Tibial nerve (tissue), 4 donors: ENCODE measurements at places on chromosomes 6 and 20.

DNA sequence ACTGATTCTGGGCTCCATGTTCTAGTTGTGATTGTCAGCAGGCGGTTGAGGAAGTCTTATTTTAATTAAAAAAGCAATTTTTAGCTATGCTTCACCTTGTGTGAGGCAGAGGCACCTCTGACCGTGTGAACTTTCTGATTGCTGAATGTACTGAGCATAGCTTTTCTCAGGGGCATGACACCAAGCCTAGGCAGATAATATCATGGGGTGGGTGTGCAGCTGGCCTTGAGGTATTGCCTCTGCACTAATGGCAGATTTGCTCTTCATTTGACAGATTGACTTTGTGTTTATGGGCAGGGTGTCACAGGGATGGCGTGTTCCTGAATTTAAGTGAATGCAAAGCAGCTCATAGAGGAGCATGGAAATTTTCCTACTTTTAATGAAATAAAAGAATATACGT, 19.6 kb downstream of the CTNNBL1 start:
- no peaks in the 10 kb centered on the region for H3K27me3 ChIP-seq
- no peak overlapping the region for H3K27ac ChIP-seq
- peaks cover 16% of the 10 kb centered on the region for H3K4me1 ChIP-seq
- DNase-seq = no peak
- H3K4me3 ChIP-seq = no peak overlapping the region
- no peaks in the 10 kb centered on the region for H3K36me3 ChIP-seq

DNA sequence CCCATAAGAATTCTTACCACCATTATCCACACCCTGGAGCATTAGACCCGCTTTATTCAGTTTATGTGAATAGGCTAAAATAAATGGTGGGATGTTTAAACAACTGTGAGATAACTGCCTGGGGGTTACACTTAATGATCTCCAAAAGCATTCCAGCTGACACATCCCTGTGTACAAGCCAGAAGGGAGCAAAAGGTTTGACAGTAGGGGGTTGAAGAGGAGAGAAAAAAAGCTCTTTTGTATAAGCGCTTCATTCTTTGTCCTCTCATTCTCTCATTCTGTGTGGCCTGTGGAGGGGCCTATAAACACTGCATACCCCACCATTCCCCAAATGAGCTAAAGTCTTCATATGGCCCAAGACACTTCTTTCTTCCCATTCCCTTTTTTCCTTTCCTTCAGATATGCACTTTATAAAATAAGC, 30.8 kb upstream of the COL21A1 start:
- no peak overlapping the region for H3K27ac ChIP-seq
- no peaks in the 10 kb centered on the region for H3K36me3 ChIP-seq
- H3K4me1 ChIP-seq = no peaks in the 10 kb centered on the region
- no peak for DNase-seq
- no peak overlapping the region for H3K4me3 ChIP-seq
- no peaks in the 10 kb centered on the region for H3K27me3 ChIP-seq

- no peak overlapping the region for H3K4me3 ChIP-seq
- no peak overlapping the region for H3K27ac ChIP-seq
- H3K36me3 ChIP-seq = no peaks in the 10 kb centered on the region
- H3K4me1 ChIP-seq = peaks cover 19% of the 10 kb centered on the region
Measured at GRCh38 chr6:15675536-15676220, 12.8 kb upstream of the DTNBP1 start.

DNA sequence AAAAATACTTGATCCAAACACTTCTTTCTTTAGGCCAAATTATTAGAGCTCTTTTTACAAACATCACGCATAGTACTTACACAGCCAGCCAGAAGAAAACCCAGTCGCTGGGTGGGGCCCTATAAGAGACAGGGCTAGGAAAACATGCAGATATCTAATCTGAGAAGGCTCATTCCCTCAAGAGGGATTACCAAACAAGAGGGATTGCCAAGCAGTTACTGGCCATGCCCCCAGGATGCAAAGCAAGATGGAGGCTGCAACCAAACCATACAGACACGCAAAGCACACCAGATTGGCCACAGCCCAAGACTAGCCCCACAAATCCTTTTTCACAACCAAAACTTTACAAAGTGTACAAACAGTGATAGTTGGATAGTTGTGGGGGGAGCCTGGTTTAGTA, 1235.4 kb upstream of the GJE1 start:
- no peaks in the 10 kb centered on the region for H3K27me3 ChIP-seq
- peak overlapping the region; percentile 8 for H3K27ac ChIP-seq
- no peak for DNase-seq
- H3K36me3 ChIP-seq = peaks cover 3% of the 10 kb centered on the region
- no peaks in the 10 kb centered on the region for H3K4me1 ChIP-seq

GRCh38 chr6:104575536-104575935, 284.2 kb downstream of the HACE1 start:
- no peaks in the 10 kb centered on the region for H3K36me3 ChIP-seq
- H3K27me3 ChIP-seq = no peaks in the 10 kb centered on the region
- H3K4me1 ChIP-seq = no peaks in the 10 kb centered on the region
- no peak overlapping the region for H3K27ac ChIP-seq

- DNase-seq = no peak
- H3K36me3 ChIP-seq = no peaks in the 10 kb centered on the region
- no peak overlapping the region for H3K27ac ChIP-seq
Measured at GRCh38 chr6:124873066-124873410, 89.2 kb upstream of the RNF217 start.

DNA sequence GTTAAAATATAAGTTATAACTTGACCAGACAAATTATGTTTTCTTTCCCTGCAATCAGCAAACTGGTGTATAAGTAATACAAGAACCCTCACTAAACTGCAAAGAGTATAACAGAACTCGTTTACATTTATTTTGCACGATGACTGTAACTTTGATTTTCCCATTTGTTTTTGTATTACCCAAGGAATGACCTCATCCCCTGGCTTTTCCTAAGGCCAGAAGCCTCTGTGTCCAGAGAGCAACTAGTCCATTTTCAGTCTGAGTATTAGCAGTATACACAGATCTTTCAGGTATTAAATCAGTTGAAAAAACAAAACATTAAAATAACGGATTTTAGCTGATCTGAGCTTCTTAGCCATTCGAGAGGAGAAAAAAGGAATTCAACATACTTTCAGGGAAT, 17.2 kb downstream of the COL19A1 start:
- no peaks in the 10 kb centered on the region for H3K4me1 ChIP-seq
- H3K27ac ChIP-seq = no peak overlapping the region
- H3K4me3 ChIP-seq = no peak overlapping the region
- no peaks in the 10 kb centered on the region for H3K27me3 ChIP-seq
- no peak for DNase-seq
- H3K36me3 ChIP-seq = no peaks in the 10 kb centered on the region

DNA sequence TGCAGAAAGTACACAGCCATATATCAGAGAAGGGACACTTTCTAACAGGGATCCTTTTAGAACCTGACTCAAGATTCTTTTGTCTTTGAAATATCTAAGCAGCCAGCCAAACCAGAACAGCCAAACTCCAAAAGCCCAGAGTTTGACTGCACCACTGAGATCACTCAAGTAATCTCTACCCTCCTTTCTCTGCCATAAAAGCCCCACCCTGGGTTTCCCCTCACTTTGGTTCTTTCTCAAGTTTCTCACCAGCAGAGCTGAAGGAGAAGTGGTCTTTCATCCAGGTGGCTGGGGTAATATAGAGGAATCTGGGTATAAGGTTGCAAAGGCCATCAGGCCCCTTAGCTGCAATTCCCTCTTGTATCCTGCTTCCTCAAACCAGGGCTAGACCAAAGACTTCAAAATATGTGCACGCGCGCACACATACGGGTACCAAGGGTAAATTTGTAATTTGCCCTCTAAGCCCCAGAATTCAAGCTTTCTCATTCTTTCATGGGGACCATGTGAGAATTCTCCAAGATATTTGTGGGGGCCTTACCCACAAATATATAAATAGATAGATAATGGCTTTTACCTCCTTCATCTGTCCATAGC, 42.9 kb downstream of the GPX5 start:
- no peak overlapping the region for H3K4me3 ChIP-seq
- no peak for DNase-seq
- H3K27ac ChIP-seq = no peak overlapping the region
- no peaks in the 10 kb centered on the region for H3K36me3 ChIP-seq

DNA sequence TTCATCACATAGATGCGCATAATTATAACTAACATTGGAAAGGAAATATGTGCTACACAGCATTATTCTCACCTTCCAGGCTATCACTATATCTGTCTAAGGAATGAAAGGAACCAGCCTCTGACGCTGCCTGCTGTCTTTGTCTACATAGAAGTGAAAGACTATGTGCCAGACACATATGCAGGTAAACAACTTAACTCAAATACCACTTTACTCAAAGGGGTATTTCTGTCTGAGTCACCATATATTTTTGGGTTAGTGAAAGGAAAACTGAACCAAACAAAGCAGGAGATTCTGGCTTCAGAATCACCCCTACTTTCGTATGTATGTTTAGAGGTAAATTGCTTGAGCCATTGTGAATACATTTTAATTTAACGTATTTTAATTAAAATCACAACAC, 328.6 kb upstream of the PLCB4 start:
- H3K36me3 ChIP-seq = no peaks in the 10 kb centered on the region
- H3K27ac ChIP-seq = no peak overlapping the region
- no peak for DNase-seq

- DNase-seq = no peak
- no peaks in the 10 kb centered on the region for H3K36me3 ChIP-seq
- H3K27me3 ChIP-seq = no peaks in the 10 kb centered on the region
- no peak overlapping the region for H3K27ac ChIP-seq
- no peaks in the 10 kb centered on the region for H3K4me1 ChIP-seq
- no peak overlapping the region for H3K4me3 ChIP-seq
Measured at GRCh38 chr6:25377664-25378063, 98.5 kb downstream of the CARMIL1 start.

DNA sequence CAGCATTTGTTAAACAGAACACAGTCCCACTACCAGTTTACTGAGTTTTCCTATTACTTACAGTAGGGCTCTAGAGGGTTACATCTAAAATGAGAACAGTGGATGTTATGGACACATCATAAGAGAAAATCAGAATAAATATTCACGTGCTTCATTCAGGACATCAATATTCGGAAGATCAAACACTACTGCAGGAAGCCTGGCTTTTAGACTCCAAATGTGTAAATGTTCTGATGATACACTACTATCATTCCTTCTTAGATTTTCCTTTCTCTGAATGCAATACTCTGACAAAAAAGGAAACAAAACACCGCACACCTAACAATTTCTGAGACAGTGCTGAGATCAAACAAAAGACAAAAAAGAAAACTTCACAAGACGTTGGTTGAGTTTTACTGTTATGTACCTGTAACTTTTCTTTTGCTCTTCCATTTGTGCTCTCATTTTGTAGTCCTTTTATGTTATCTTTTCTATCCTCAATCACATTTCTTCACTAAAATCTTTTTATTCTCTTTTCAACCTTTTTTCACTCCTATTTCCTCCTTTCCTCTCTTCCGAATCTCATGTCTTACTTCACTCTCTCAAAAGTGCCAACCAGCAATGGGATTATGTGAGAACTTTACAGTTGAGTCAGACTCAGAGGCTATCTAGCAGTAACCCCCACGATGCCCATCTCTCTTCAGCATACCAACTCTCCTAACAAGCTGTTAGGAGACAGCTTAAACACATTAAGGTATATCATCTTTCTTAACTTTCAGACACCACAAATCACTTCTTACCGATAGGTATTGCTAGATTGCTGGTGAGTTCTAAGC, 1.7 kb downstream of the FAM184A start:
- H3K36me3 ChIP-seq = no peaks in the 10 kb centered on the region
- H3K4me1 ChIP-seq = peaks cover 7% of the 10 kb centered on the region
- no peak overlapping the region for H3K27ac ChIP-seq
- H3K27me3 ChIP-seq = no peaks in the 10 kb centered on the region
- H3K4me3 ChIP-seq = peak overlapping the region; percentile 90

DNA sequence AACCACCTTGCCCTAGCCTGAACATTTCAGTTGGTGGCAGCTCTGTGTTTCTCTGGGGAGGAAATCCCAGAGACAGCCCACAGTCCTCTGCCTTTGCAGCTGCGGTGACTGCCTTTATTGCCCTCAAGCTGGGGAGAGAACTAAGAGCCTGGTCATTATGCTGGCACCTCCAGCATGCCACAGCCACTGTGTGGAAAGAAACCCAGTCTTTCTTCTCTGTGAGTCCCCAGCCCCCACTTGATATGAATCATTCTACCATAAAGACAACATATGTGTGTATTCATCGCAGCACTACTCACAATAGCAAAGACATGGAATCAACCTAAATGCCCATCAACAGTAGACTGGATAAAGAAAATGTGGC, 82.3 kb upstream of the RNF217 start:
- H3K4me1 ChIP-seq = peaks cover 18% of the 10 kb centered on the region
- H3K27ac ChIP-seq = no peak overlapping the region
- H3K4me3 ChIP-seq = no peak overlapping the region
- no peaks in the 10 kb centered on the region for H3K36me3 ChIP-seq
- DNase-seq = no peak
- no peaks in the 10 kb centered on the region for H3K27me3 ChIP-seq

GRCh38 chr6:153778216-153778615, 260.8 kb upstream of the OPRM1 start:
- H3K27ac ChIP-seq = no peak overlapping the region
- no peaks in the 10 kb centered on the region for H3K27me3 ChIP-seq
- H3K36me3 ChIP-seq = no peaks in the 10 kb centered on the region
- H3K4me3 ChIP-seq = no peak overlapping the region
- no peaks in the 10 kb centered on the region for H3K4me1 ChIP-seq
- no peak for DNase-seq

DNA sequence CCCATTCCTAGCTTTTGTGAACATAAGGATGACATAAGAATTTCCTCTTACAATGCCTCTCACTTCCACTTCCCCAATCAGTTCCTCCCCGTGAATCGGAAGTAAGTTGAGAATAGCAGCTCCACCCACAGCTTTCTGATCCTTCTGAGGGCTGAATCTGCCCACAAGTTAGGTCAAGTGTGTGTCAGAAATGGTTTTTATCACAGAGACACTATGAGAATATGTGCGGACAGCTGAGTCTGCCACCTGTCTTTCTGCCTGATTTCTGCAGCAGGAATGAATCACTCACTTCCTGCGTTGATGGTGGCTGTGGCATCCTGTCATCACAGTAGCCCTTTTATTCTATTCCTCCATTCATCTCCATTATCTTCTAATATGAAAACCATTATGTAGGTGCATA, 70.2 kb downstream of the RIN2 start:
- no peaks in the 10 kb centered on the region for H3K36me3 ChIP-seq
- no peak overlapping the region for H3K4me3 ChIP-seq
- DNase-seq = no peak
- no peak overlapping the region for H3K27ac ChIP-seq
- no peaks in the 10 kb centered on the region for H3K27me3 ChIP-seq

- DNase-seq = no peak
- no peaks in the 10 kb centered on the region for H3K4me1 ChIP-seq
- no peak overlapping the region for H3K4me3 ChIP-seq
Measured at GRCh38 chr6:29678114-29678513, 2.8 kb downstream of the ZFP57 start.

GRCh38 chr6:122692175-122692598, 82.0 kb downstream of the PKIB start:
- DNase-seq = no peak
- no peaks in the 10 kb centered on the region for H3K36me3 ChIP-seq
- H3K4me1 ChIP-seq = no peaks in the 10 kb centered on the region
- no peak overlapping the region for H3K27ac ChIP-seq
- H3K4me3 ChIP-seq = no peak overlapping the region
- no peaks in the 10 kb centered on the region for H3K27me3 ChIP-seq

- DNase-seq = no peak
- H3K4me3 ChIP-seq = no peak overlapping the region
- H3K27ac ChIP-seq = no peak overlapping the region
- H3K36me3 ChIP-seq = no peaks in the 10 kb centered on the region
- no peaks in the 10 kb centered on the region for H3K27me3 ChIP-seq
Measured at GRCh38 chr6:139330306-139330705, 38.5 kb upstream of the TXLNB start.
